ENCODE measurements at places on chromosomes 3 and 15. TPM values are rescaled to one million over a fixed set of nuclear protein-coding genes. Genes with fewer than 3 reads are reported as not detected.

Gene PRSS50
- total RNA-seq: 0.12 TPM

- no peak for DNase-seq
These were observed 23.9 kb upstream of the PIGZ start for GRCh38 chr3:196992461-196993065.

Gene ANKUB1
- not detected for total RNA-seq

- no peak for DNase-seq
These were observed 35.2 kb downstream of the NCEH1 start for GRCh38 chr3:172675441-172676193.

Gene UQCC5
- total RNA-seq: 62.3 TPM

GRCh38 chr3:157042226-157042625 is 117.7 kb downstream of the CCNL1 start:
- no peak for DNase-seq

Gene FGF12
- 334 TPM for total RNA-seq

Gene TRPM1
- not detected for total RNA-seq

GRCh38 chr15:91216000-91216399 is 115.9 kb downstream of the SV2B start:
- no peak for DNase-seq

DNA sequence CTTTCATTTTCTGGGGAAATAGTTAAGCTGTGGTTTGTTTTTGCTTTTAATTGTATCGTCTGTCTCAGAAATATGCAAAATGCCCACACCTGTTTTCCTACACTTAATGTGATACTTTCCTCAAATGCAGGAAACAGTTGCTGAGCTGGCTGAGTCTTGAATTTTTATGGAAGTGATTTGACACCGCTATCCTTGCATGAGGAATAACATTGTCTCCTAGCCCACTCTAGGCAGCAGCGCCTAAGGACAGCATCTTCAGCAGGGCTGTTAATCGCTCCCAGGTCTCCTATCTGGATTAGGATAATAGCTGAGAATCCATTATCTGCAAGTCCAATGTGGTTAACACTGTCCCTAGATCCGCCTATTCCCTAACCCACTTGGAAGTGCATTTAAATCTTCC is 132.6 kb upstream of the NR2E3 start:
- DNase-seq: no peak

- no peak for DNase-seq
These were observed 122.4 kb upstream of the IL12A start for GRCh38 chr3:159866201-159866746.

Gene TMIE
- 0.56 TPM for total RNA-seq

Gene SLC6A11
- total RNA-seq: not detected

- no peak for DNase-seq
These were observed 565.0 kb downstream of the MAGI1 start for GRCh38 chr3:65473736-65474135.

DNA sequence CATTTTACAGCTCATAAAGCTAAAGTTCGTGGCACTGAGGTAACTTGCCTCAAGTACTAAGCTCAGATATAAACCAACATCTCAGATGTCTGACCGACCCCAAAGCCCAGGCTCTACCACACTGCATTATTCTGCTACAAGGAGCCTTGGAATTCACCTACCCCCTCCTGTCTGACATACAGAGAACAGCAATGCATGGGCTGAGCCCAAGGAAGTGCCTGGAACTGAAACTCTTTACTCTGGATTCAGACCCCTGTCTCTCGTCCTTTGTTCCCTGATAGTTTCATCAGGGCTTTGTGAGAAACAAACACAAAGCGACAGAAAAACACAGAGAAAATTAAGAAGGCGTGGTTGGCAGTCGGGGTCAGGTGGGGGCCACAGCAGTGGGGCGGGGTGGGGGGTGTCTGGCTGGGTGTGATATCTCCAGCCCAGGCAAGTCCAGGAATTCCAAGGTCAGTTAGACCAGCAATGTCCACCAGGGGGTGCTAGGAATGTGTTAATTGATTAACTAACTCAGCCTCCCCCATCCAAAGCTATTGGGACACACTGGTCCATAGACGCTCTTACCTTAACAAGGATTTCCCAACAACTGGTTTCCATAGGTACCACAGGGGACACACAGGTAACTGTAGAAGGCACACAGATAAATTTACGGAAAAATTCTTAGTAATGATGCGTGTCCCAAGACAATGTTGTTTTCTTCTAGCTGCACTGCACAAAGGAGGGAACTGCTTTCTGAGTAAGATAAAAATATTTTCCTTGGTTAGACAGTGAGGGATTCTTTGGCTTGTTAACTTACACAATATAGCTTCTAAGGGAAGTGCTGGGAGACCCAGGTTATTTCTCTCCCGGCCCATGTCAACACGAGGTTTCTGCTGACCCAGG is 18.8 kb upstream of the SSUH2 start:
- DNase-seq: peak; percentile 35

DNA sequence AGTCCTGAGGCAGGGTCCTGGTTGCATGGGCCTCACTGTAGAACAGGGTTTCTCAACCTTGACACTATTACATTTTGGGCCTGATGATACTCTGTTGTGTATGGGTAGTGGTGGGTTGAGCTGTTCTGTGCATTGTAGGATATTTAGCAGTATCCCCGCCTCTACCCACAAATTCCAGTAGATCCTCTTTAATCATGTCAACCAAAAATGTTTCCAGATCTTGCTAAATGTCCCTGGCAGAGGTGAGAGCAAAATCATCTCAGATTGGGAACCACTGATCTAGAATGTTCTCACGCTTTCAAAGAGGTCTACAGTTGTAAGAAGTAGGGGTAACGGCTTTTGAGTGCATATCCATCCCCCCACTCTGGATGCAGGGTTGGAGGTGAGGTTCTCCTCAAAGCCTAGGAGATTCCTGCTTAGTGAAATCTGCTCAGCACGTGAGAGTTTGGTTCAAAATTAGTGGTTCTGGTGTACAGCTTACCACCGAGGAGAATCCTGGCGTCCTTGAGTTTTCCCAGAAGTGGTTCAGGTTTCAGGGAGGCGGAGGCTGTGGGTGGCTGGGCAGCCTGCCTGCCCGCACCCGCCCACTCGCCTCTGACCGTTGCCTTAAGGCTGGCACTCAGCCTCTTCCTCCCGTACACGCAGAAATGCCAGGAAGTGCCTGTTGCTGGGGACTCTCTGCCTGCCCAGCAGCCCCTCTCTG is 5.3 kb downstream of the ACVR2B start:
- DNase-seq: peak; percentile 40

GRCh38 chr3:141276398-141276797 is 44.8 kb downstream of the PXYLP1 start:
- no peak for DNase-seq

DNA sequence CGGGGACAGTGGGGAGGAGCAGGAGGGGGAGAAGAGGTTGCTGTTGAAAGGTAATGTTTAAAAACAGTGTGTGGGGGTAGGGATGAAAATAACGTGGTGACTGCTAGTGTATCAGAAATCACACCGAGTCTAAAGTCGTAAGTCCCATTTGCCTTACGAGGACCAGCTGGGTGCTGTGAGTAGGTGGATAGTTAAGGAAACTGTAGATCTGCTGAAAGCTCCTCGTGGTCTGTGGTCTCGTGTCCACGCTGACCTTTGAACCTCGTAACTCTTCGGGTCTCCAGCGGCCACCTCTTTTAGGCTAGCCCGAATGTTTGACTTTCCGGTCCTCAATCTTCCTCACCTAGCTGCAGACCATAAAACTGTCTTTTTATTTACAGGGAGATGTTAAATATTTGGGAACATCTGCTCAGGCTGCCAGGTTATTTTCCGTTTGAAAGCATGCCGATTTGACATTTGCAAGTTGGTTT is 29.3 kb upstream of the ST3GAL6 start:
- DNase-seq: no peak

DNA sequence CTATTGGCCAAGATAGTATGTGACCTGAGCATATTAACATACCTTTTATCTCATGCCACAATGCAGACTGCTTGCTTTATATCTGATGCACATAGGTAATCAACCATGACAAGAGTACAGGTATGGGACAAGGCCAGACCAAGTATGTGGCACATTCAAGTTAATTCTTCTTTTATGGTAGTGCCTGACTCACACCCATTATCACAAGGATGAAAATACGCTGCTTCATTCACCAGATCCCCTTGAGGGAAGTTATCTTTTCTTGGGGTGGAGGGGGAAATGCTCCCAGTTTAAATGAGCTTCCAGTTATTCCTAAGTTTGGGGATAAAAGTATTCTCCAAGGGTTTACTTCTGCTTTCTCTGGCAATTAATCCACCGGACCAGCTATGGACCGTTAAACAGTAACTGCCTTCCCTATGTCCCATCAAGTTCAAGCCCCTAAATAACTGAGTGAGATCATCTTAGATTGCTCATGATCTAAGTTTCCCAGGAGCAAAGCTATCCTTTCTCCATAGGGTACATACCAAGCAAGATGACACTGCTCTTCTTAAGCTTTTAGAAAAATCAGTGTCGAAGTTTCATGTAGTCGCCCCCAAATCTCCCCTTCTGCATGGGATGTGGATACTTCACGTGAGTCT is 1.9 kb downstream of the COL8A1 start:
- DNase-seq: no peak

DNA sequence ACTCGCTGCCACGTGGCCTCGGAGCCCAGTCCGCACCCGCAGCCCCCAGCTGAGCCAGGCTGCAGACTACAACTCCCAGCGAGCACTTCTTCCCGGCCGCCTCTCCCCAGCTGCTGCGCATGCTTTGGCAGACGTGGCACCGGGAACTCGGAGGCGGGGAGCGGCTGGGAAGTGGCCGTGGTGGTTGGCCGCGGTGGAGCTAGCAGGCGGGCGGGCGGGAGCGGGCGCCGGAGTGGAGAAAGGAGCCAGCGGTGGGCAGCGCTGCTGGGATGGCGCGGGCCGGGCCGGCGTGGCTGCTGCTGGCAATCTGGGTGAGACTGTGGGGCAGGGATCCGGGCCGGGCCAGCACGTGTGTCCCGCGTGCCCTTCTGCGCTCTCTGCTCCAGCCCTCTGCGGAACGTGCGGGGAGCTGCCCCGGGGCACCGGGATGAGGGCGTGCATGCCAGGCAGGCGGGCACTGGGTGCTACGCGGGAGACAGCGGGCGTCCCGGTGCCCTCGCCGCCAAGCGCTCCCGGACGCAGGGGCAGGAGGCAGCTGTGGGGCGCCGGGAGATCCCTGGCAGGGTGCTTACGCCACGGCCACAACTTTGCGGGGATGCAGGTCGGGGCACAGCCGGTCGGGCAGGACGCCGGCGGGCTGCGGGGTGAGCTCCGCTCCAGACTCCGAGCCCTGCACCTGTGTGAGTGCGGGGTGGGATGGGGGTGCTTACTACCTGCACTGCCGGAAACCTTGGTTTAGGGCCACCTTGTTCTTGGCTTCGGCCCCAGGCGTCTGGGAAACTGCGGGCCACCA is at the start of gene PDIA5:
Gene PDIA5 (plus strand): TSS at position 130 of the 793 bp plus-strand sequence. CDS start 140 bp downstream, at position 270.
- peak; percentile 96 for DNase-seq

- no peak for DNase-seq
These were observed 80.7 kb downstream of the AAGAB start for GRCh38 chr15:67173786-67174185.

DNA sequence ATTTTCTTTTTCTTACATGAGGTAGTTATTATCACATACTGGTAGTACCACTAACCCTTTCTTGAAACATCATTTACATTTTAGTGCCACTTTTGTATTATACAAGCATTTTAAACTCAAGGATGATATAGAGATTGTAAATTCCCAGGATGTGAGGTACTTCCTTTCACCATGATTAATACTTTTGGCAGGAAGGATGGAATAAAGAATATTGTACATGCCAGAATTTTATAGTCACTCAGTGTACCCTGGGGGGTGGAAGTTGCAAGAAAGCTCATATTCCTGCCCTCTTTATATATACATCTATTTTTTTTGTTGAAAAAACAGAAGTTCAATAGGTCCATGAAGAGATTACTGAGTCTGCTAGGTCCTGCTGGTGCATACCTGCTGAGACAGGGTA is 141.0 kb upstream of the PLSCR5 start:
- DNase-seq: no peak

Gene MOBP
- total RNA-seq: not detected

GRCh38 chr15:40857601-40858341 is 13.9 kb downstream of the SPINT1 start:
- DNase-seq: peak; percentile 84

DNA sequence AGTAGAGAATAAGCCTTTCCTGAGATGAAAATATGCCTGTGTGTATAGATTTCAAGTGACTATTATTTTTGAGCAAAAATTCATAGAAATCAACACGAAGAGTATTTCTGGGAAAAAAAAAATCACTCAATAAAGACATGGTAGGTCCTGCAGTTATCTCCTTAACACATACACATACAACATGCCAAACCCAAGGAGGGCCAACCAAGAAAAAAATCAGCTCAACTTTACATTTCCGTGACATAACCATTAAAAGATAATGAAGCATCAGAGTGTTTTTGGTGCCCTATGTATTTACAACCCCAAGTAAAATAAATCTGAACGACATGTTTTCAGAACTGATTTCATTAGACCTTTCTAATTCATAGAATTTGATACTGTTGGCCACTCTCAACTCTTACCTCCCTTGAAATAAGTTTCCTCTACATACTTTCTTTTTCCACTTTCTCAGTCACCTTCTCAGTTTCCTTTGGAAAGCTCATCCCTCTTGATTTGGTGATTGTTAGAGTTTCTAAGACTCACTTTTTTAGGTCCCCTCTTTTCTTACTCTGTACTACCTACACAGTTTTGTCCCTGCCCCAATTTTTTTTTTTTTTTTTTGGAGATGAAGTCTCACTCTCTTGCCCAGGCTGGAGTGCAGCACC is 162.3 kb downstream of the TBL1XR1 start:
- no peak for DNase-seq

- no peak for DNase-seq
These were observed 88.1 kb downstream of the CORO2B start for GRCh38 chr15:68666812-68667450.

Gene FOXB1
- not detected for total RNA-seq

Gene GPR87
- total RNA-seq: not detected

DNA sequence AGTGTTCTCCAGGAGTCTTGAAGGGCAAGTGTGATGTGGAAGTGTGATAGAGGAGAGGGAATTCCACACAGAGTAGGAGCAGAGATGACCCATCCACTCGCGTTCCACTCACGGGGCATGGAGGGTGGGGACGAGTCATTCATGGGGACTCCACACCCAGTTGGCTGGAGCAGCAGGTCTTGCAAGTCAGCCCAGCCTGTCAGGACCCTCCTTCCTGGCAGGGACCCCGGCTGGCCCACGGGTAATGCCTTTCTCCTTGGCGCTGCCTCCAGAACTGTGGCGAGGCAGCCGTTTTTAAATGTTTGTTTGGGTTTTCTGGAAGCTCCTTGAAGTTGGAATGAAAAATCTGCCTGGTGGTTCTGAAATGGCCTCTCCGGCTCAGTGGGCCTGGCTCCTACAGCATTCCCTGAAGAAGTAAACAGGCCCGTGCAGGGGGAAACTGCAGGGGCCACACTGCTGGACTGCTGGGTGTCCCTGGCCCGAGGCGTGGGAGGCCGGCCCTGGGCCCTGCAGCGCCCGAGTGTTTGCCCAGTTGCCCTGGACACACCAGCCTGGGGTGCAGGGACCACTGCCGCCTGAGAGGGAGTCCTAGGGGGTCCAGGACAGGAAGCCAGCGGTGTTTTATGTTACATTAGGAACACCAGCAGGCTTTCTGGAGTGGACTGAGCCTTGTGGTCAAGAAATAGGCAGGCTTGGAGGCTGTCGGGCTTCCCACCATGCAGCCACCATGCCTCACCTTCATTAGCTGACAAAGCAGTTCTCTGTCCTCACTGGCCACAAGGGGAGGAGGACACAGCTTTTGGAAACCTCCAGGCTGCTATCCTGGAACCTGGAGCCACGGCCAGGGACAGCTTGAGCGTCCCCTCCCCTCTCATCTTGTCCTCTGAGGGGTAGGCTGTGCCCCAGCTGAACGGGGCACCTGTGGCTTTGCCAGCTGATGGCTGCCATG is 61.3 kb downstream of the CEMIP start:
- peak; percentile 70 for DNase-seq

Gene MYRIP
- 12.1 TPM for total RNA-seq

Gene FETUB
- not detected for total RNA-seq

GRCh38 chr3:71854096-71854495 is 69.1 kb upstream of the PROK2 start:
- DNase-seq: no peak
